Amniotic stem cell (primary cell): ENCODE measurements at places on chromosomes 5 and 9.

DNA sequence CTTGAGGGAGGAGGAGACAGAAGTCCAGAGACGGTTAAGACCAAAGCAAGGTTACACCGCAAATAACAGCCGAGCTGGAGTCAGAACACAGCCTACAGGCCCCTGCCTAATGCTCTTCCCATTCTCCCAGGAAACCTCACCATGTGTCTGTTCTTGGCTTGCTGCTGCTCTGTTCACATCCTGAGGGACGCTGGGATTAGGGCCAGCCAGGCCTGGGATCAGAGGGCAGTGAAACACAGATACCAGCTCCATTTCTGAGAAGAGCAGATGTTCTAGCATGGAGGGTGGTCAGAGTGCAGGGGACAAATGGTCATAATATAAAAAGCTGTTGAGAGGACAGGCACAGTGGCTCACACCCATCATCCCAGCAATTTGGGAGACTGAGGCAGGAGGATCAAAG lies 124.8 kb upstream of the LARP1 start:
- DNase-seq = no peak

- no peak for DNase-seq
Observed at GRCh38 chr5:95352691-95353090, 38.5 kb upstream of the FAM81B start.

- DNase-seq = no peak
Observed at GRCh38 chr9:2271426-2271825, 256.3 kb downstream of the SMARCA2 start.

DNA sequence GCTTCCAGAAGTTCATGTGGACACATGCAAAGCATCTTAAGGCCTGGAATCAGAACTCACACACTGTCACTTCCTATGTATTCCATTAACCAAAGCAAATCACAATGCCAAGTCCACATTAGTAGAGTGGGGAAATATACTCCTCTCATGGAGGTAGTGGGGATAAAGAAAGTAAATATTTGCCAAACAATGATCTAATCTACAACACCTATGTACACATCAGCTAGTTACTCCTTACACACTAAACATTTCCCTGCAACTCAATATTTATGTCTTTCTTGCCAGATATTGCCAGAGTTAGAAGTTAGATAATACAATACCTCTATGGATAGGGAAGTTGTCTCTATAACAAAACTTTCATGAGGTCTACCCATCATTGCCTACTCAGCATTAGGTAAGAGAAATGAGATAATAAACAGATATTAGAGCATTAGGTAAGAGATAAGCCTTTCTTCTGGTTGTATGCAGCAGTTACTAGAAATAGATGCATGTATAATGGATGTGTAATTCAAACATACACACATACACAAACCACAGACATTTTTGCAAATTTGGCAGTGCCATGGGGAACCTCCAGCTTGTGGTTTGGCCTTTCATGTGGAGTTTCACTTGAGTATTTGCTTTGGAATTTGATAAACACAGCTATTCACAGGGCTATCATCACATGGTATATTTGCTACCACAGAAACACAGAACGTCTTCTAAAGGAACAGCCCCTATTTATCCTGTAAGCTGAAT lies 196.5 kb downstream of the TLE1 start:
- DNase-seq = peak; percentile 74

- DNase-seq = no peak
Observed at GRCh38 chr9:122307925-122308324, 43.2 kb downstream of the MRRF start.

DNA sequence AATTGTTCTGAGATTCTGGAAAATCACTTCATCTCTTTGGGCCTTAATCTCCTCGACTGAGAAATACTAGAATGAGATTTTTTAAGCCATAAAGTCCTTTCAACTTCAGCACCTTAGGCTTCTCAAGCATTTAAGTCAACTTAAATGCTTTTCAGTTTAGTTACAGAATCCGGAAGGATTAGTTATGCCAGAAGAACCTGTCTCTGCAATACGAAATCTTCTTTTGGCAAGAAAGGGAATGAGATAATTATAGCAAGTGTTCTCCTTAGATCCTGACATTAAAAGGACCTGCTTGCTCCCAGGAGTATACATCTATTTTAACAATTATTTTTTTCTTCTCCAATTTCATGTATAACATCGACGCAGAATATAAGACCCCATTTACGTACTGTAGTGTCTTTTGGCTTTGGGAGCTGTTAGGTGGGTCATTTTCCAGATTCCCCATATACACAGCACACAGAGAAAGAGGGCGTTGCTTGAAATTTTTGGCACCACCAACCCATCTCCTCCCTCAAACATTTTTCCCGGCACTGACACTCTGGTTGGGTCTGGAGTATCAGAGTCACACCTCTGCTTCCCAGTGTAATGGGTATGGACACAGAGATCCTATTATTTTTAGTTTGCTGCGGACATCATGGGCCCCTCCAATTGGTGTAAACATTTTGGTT lies 43.6 kb upstream of the CLINT1 start:
- DNase-seq = no peak

DNA sequence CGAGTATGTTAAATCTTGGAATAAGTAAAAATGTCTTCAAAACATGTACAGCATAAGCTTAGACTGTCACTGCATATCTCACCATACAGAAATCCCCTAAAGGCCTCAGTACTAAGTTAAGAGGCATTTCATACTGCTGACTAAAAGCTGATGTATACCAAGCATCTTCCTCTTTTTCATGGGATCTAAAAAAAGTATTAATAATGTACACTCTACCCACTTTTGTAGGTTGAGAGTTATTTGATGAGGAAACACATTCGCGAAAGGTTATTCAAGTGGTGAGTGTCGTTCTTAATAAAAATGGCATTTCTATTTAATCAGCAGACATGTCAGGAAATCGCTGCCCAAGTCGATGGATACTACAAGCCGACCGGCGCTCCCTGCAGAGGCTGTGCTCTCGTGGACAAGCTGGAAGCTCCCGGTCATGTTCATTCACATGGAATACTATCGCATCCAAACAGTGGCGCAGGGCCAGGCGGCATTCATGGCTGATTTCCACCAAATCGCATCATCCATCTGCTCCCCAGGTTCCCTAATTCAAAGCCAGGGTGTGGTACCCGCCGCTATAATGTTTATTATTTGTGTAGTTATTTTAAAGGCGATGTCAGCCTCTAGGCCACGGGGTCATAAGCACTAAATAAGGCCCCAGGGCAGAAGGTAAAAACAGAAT lies 724 bp downstream of the SGTB start:
- DNase-seq = peak; percentile 40

GRCh38 chr9:125663127-125663526 lies 43.9 kb downstream of the MAPKAP1 start:
- no peak for DNase-seq

- no peak for DNase-seq
Observed at GRCh38 chr5:108728566-108729241, 19.0 kb upstream of the FER start.

GRCh38 chr9:87537625-87538024 lies 40.0 kb downstream of the DAPK1 start:
- no peak for DNase-seq

DNA sequence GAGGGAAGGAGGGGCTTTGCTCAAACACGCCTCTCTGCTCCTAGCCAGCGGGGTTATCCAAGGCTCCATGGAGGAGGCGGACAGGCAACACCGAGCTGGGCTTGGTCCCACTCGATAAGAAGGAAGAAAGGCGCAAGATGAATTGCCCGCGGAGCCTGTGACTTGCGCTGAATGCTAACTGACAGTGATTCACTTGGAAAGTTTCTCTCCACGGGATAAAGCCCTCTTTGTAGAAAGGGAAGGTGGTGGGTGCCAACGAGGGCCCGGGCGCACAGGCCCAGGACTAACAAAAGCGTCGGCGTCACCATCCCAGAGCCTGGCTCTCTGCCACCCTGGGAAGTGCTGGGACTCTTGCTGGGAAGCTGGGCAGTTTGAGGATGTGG lies 76.0 kb downstream of the VAV2 start:
- DNase-seq = no peak

GRCh38 chr5:141094481-141095262 lies at the start of gene PCDHB2:
PCDHB2 (plus strand) TSS chr5:141094615; CDS start chr5:141094791, 176 bp downstream.
- no peak for DNase-seq

GRCh38 chr5:53446908-53447307 lies 33.5 kb upstream of the FST start:
- DNase-seq = no peak

- DNase-seq = no peak
Observed at GRCh38 chr9:77176106-77176505, 1.2 kb upstream of the VPS13A start.

- DNase-seq = no peak
Observed at GRCh38 chr9:113488490-113488889, 25.0 kb downstream of the RGS3 start.

DNA sequence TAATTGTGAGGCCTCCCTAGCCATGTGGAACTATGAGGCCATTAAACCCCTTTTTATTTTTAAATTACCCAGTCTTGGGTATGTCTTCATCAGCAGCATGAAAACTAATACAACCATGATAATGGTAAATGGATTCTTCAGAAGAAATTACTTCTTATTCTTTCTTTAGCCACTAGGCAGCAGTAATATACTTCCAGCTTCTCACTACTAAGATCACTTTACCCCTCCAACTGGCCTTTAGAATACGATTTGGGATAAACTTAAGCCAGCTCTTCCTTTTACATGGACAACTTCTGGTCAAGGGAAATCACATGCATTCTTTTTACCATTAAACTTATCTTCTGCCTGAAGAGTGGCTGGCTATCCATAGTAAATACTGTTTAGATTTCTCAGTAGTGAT lies 355.4 kb downstream of the MAN2A1 start:
- no peak for DNase-seq

- no peak for DNase-seq
Observed at GRCh38 chr9:109027176-109027575, 13.9 kb upstream of the CTNNAL1 start.

DNA sequence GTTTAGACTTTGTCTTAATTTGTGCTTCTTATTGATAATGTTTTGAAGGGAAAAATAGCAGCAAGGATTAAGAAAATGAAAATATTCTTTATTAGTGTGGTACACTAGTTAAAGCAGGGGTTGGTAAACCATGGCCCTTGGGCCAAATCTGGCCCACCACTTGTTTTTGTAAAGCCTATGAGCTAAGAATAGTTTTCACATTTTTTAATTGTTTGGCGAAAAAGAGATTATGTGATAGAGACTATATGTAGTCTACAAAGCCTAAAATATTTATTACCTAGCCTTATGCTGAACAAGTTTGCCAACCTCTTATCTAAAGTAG lies 57.2 kb downstream of the KCNN2 start:
- DNase-seq = no peak

- no peak for DNase-seq
Observed at GRCh38 chr9:2018162-2018643, 3.1 kb downstream of the SMARCA2 start.

DNA sequence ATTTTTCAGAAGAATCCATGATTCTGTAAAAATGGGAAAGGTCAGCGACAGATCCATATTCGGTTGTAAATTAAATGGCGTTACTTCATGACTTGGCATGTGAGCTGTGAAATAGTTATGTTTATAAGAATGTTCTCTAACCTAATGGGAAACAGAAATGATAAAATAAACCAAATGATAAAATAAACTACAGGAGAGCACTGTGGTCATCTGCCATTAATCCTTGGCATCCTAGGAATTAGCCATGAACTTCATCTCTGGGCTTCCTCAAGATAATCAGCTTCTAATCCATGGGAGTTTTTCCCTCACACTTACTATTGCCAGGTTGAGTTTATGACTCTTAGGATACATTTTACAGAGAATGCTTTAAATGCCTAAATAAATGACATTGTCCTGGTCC lies 94.6 kb upstream of the SLC30A5 start:
- no peak for DNase-seq

GRCh38 chr5:146111409-146111808 lies 6.0 kb upstream of the PLAC8L1 start:
- DNase-seq = no peak

DNA sequence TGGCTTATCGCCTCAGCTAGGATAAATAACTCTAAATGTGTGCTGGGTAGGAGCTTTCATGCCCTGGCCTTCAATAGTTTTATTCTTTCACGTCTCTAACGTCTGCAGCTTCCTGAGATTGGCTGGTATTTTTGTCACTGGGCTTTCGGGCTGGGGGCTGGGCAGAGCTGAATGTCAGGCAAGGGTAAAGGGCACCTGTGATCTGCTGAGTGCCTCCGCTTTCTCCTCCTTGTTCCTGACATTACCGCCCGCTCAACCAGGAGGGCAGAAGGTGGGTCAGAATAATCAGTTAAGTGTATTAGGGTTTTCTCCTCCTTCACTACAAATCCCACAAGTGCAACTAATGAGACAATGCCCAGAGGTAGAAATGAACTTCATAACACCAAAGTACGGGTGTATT lies 216.6 kb downstream of the TSSK1B start:
- DNase-seq = no peak

DNA sequence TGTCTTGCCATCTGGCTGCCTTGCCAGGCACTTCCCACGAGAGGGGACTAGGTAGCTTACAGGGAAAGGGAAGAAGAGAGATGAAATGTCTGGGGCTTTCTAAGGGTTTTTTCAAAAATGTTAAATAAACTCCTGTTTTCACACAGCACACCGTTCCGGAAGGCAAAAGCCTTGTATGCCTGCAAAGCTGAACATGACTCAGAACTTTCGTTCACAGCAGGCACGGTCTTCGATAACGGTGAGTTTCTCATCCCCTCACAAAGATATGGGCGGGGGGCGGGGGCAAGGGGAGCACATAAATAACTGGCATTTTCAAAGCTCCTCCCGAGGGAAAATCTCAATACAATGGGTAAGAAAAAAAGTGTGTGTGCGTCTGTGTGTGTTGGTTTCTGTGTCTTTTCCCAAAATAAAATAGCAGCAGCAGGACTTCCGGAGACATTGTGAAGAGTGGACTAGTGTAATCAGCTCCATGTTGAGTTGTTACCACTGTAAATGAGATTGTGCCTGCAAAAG lies 189.6 kb downstream of the NR3C1 start:
- DNase-seq = no peak

DNA sequence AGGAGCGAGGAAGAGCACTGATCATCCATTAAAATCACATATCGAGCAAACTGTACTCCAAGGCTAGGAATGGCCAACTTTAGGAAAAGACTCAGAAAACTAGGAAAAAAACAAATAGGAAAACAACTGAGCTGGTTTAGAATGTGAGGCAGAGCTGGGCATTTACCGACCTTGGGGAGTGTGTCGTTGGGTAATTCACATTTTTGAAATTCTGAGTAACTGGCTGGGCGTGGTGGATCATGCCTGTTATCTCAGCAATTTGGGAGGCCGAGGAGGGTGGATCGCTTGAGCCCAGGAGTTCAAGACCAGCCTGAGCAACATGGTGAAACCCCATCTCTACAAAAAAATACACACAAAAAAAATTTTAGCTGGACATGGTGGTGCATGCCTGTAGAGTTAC lies 70.1 kb downstream of the ZFAND5 start:
- DNase-seq = no peak

- no peak for DNase-seq
Observed at GRCh38 chr5:10319202-10319851, 11.6 kb upstream of the CMBL start.

DNA sequence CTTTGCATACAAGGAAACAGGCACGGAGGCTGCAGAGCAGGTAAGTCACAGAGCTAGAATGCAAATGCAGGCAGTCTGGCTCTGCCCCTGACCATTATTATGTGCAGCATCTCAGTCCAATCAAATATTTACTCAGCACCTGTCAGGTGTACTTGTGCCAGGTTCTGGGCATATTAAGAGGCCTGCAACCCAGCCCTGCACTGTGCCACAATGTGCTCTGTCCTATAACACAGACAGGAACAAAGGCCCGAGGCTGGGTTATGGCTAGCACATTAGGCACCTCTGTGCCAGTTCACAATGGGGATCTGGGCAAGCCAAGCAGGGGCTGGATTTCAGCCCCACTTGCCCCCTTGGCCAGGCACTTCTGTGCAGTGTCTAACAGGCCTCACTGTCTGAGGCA lies 14.0 kb downstream of the ARL15 start:
- no peak for DNase-seq

GRCh38 chr5:1000329-1000728 lies 8.3 kb upstream of the NKD2 start:
- DNase-seq = no peak
